ENCODE measurements at places on chromosomes 1 and 21.
A peak's percentile ranks its signal among the peaks of the same experiment; 100 is the strongest.

DNA sequence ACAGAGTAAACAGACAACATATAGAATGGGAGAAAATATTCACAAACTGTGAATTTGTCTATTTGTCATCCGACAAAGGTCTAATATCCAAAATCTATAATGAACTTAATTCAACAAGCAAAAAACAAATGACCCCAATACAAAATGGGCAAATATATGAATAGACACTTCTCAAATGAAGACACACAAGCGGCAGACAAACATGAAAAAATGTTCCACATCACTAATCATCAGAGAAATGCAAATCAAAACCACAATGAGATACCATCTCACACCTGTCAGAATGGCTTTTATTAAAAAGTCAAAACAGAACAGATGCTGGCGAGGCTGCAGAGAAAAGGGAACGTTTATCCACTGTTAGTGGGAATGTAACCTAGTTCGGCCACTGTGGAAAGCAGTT is 72.7 kb downstream of the SMYD3 start:
- no peak for DNase-seq

- no peak for DNase-seq
These were observed 25.3 kb downstream of the KCNQ4 start for GRCh38 chr1:40808909-40809308.

DNA sequence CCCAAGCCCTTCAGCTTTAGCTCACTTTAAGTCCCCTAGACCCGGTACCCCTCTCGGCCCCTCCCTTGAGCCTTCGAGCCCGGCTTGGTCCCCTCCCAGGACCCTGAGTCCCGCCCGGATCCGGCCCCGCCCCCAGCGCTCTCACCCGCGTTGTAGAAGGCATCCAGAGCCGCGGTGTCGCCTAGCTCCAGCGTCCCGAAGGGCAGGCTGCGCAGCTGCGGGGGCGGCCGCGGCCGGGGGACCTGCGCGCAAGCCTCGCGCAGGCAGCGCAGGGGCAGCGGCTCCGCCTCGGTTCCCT is 699 bp downstream of the MAP3K6 start:
- peak; percentile 50 for DNase-seq

DNA sequence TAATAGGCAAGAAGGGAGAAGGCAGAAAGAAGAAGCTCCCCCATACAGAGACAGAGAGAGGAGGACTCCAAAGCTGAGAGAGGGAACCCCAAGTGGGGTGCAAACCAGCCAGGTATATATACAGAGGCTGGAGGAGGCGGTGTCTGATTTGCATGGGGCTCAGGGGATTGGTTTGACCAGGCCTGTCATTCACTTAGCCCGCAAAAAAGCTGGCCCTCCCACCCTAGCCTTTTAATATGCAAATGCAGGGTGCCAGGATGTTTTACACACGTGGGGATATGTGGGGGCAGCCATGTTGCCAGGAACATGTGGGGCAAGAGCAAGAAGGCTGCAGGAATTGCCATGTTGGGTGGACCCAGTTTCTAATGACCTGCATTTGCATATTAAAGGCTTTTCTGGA is 37.0 kb upstream of the TENT5B start:
- no peak for DNase-seq
